Renal cortical epithelial cell (primary cell): ENCODE measurements at places on chromosomes 7 and 10. TPM values are rescaled to one million over a fixed set of nuclear protein-coding genes. Genes with fewer than 3 reads are reported as not detected.

AMZ1 gene
- total RNA-seq = 3.5 and 14.2 TPM in 2 replicates

PRSS2 gene
- not detected in 2 replicates for total RNA-seq

HOXA10 gene
- total RNA-seq = 11.5 and 27.3 TPM in 2 replicates

CISD1 gene
- 25.0 and 42.2 TPM in 2 replicates for total RNA-seq

ORAI2 gene
- 43.2 and 138 TPM in 2 replicates for total RNA-seq

BLOC1S2 gene
- total RNA-seq = 63.9 and 82.7 TPM in 2 replicates

MRC1 gene
- total RNA-seq = 0.10 and 0.17 TPM in 2 replicates

C7orf57 gene
- not detected in 2 replicates for total RNA-seq

DPY19L1 gene
- total RNA-seq = 52.3 and 77.7 TPM in 2 replicates

HOXA13 gene
- total RNA-seq = under 0.01 TPM in 1 of 2 replicates, not detected in the other

EVX1 gene
- total RNA-seq = not detected in 2 replicates

PRR15 gene
- total RNA-seq = 10.6 and 11.2 TPM in 2 replicates

PRKG1 gene
- 1.0 and 2.3 TPM in 2 replicates for total RNA-seq

MYO3A gene
- 0.35 and 0.65 TPM in 2 replicates for total RNA-seq

OR2A14 gene
- total RNA-seq = not detected in 2 replicates

JAKMIP3 gene
- 0.10 TPM in 1 of 2 replicates, not detected in the other for total RNA-seq

CCDC126 gene
- 18.7 and 36.8 TPM in 2 replicates for total RNA-seq

OPALIN gene
- 0.05 TPM in 1 of 2 replicates, not detected in the other for total RNA-seq

PRF1 gene
- total RNA-seq = not detected in 2 replicates

ST8SIA6 gene
- total RNA-seq = 0.17 and 0.20 TPM in 2 replicates

MEOX2 gene
- total RNA-seq = 0.05 TPM in 1 of 2 replicates, not detected in the other

CYP2C19 gene
- total RNA-seq = 0.05 TPM in 1 of 2 replicates, not detected in the other

GPR85 gene
- 0.17 and 0.35 TPM in 2 replicates for total RNA-seq

CDC123 gene
- 161 and 186 TPM in 2 replicates for total RNA-seq

FRMD4A gene
- total RNA-seq = 8.5 and 18.6 TPM in 2 replicates

ADRB1 gene
- total RNA-seq = under 0.01 TPM in 1 of 2 replicates, not detected in the other

SEMA3C gene
- total RNA-seq = 173 and 349 TPM in 2 replicates
